NCI-H1436 treated with DMSO at 0.1 percent for 48 hours (cell line): ENCODE measurements at places on chromosomes 16 and 17.

- DNase-seq = no peak
Observed at GRCh38 chr16:49347476-49347875, 26.1 kb upstream of the C16orf78 start.

DNA sequence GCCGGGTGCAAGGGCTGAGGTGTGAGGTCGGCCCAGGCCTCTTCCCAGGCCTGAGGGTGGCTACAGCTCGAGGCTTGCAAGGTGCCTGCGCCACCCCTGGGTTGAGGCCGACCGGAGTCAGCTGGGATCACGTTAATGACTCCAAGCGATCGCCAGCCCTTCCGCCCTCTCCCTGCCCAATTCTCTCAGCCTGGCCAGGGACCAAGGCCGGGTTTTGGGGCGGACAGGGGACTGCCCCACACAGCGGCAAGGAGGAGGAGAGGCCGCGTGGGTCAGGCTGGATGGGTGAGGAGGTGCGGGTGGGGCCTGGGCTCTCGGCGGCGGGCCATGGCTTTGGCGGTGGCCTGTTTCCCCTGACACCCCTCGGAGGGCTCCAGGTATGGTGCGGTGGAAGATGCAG is 3.2 kb upstream of the WDR24 start:
- DNase-seq = no peak

- DNase-seq = no peak
Observed at GRCh38 chr16:28548306-28548802, 5.4 kb upstream of the SGF29 start.

DNA sequence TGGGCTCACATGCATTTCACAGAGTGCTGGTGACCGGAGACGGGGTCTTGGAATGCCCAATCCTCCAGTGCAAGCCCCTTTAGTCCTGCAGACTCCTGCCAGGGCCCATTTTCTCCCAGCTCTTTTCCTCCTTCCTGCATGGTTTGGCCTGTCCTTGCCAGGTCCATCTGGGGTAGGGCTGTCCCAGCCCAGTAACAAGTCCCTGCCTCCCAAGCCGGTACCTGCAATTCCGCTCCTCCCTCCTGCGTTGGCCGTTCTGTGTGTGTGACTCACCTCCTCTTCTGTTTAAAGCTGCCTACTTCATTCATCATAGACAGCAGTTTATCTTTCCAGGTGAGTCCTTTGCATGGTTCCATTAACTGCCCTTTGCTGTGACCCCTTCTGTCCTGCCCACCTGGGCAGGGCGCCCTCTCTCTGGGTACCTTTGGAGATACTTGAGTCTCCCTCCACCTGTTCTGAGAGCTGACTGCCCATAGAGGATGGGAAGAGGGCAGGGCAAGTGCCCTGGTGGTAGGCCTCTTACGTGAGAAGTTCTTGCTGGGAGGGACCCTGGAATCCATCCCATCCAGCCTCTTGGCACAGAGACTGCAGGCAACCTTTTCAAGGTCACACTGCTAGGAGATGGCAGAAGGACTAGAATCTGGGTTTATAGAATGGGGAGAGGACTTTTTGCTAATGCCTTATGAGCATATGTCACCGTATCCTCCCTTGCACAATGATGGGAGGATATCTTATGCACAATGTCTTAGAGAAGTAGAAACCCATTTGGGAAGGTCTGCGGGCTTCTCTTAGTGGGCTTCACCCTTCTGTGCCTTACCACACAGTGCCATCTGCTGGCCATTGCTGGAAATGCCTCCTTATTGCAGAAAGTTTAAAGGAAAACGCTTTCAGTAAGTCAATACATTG is 29.7 kb upstream of the LGALS9 start:
- DNase-seq = no peak

- DNase-seq = no peak
Observed at GRCh38 chr17:50018909-50019308, 23.9 kb upstream of the DLX3 start.

DNA sequence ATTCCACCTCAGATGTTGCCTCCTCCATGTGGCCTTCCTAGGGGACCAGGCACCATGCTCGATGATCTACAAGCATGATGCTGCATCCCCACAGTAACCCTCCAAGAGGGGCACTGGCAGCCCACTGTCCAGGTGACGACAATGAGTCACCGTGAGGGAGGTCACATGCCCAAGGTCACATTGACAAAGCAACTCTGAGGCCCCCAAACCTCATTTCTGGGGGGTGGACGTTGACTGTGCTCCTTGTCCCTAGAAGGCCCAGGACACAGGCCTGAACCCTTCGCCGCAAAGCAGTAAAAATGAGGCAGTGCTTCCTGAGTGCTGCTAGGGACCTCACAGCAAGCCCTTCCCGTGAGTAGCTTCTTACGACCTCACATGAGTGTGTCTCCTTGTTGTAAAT is 136.5 kb downstream of the C16orf78 start:
- no peak for DNase-seq

DNA sequence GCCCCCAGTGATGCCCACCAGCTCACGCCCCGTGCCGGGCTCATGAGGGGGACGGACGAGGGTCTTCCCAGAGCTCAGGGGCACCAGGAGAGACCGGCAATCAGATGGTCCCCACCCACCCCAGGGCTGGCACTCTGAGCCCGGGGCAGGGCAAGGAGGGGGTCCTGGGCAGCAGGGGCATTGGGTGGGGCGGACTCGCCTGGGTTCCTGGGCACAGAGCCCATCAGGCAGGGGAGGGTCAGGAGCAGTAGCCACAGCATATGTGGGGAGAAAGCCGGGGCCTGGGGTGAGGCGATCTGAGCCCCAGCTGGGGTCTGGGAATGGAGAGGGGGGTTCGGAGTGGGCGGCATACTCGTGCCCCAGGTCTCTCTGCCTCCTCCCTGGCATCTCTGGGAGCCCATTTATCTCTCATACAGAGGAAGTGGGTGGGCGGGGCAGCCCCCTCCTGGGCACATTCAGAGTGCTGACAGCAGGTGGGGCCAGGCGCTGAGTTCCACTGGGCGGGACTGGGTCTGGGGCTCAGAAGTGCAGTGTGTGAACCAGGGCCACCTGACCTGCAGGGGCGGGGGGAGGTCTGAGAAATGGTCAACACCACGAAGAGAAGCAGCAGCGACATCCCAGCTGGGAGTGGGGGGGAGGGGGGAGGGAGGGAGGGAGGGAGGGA is 20.5 kb upstream of the UBE2I start:
- no peak for DNase-seq

GRCh38 chr16:67884-68789 is 4.3 kb downstream of the RHBDF1 start:
- no peak for DNase-seq

DNA sequence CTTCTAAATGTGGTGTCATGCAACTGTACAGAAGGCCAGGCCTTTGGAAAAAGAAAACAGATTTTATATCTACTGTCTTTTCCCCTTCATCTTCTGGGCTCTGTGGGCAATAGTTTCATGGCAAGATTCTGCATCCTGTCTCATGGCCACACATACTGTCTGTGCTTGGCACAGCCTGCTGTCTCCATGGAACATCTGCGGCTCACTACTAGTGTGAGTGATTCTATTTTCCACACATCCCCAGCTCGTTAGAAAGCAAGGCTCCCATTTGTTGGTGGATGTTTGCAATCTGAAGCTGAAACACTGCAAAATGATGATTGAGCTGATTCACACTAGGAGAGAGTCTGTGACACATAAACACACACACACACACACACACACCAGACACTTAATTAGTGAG is 32.4 kb downstream of the CACNG3 start:
- no peak for DNase-seq

DNA sequence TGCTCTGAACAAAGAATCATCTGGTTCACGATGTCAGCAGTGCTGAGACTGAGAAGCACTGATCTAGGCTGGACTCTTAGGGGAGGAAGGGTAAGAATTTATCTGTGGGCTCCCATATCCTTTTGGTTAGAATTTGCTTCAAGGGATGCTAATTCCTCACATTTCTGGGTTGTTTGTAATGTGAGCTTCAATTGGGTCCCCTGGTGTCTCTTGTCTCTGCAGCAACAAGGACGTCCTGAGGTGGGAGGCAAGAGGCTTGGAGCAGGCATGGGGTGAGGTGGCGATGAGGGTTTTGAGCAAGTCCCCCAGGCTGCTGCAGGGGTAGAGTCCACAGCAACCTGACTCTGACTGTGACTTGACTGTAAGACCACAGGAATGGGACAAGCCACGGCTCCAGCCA is 213.8 kb upstream of the NLRP1 start:
- DNase-seq = no peak

DNA sequence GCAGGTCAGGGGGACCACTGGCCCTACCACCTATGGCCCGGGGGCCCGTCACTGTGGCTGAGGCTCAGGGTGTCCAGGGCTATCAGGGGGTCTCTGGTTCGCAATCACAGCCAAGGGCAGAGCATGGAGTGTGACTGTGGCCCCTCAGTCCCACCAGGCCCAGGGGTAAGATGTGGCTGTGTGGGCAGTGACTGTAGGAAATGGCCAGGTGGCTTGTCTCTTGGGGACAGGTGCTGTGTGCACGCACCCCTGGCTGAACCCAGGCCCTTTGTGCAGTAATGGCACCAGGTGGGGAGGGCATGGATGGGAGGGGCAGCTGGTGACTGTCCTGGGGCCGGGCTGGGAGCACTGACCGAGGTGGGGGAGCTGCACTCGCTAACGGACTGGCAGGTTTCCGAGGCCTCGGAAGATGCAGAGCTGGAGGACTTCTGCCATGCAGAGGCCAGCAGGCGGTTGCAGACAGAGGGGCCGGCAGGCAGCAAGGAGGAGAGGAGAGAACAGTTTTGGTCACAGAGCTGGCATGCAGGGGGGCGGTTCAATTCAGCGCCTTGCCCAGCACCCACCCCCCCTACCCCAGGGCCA is 18.8 kb downstream of the IL34 start:
- no peak for DNase-seq

DNA sequence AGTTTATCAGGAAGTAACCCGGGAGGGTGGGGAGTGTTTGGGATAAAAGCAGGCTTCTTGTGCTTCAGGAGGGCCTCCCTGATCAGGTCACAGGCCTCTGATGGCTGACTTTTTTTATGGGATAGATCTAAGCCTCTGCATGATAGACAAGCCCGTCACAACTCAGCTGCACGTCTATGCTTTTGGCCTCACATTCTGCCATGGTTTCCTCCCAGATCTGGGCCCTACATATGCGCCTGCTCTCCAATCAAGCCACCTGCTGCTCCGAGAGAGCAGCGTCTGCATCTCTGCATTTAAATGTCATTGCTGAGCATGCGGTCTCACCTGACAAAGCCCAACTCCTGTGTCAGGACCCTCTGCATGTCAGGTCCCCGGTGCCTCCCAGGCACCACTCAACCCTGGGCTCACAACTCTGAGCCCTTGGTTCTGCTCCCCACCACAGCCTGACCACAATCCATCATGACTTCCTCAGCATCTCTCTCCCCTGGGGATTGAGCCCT is 45.3 kb upstream of the SREBF1 start:
- no peak for DNase-seq

DNA sequence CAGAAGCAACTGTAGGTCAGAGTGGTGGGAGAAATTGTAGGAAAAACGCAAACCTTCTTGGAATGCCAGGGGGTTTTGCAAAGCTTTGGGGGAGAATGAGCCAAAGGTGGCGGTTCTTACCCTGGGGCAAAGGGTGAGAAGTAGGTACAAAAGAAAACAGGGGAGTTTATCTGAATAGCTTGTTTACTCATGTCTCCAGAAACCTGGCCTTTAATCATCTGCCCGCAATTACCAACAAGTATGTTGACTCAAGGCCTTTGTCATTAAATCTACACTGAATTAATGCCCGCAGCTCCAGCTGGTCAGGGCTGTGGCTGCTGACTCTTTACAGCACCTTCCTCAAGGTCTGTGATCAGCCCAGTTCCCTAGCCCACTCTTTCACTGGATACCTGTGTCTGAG is 320.1 kb downstream of the CBLN1 start:
- DNase-seq = no peak

DNA sequence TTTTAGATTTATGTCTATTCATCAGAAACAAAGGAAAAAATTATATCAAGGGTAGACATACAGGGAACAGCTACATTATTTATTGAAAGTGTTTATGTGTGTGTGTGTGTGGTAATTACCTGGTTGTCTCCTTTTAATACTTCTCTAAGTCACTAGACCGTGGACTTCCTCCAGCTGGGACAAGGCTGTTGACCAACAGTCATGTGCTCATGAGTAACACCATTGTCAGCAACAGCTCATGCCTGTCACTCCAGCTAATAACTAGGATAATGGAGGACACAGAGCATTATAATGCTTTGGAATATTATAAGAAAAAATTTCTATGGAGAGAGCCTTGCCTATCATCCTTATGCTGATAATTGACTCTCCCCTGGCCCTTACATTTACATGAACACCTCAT is 125.3 kb upstream of the SALL1 start:
- no peak for DNase-seq

GRCh38 chr16:86876499-86876898 is 298.1 kb downstream of the FOXL1 start:
- DNase-seq = no peak

- DNase-seq = no peak
Observed at GRCh38 chr16:66131156-66131807, 235.2 kb upstream of the CDH5 start.

DNA sequence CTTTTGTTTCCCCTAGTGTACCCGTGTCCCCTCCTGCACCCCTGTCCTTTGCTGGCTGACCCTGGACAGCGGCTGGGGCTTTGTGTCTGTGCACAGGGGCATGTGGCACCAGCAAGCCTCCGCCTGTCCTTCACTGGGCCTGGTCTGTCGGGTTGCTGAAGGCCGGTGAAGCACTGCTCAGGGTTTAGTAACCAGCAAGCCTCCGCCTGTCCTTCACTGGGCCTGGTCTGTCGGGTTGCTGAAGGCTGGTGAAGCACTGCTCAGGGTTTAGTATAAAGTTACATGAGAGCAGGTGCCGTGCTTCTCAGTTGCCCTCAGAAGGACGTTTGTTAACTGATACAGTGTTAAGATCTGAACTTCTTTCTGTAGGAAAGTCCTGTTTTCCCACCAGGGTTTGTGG is 33.8 kb downstream of the DEF8 start:
- no peak for DNase-seq

DNA sequence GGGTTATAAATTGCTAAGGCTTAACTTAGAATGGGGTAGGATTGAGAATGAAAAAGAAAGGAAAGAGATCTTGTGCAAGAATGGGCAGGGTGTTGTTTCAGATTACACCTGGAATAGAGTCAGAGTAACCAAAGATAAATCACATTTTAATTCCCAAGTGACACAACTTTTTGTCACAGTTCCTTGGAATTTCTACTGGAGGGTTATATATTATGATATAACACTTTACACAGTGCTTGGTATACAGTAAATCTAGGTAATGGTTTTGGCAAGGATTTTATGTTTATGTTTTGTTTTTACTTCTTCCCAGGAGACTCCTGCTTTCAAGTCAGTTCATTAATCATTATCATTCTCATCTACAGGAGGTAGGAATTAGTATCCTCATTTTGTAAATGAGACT is 115.7 kb upstream of the KCNJ16 start:
- DNase-seq = no peak

- DNase-seq = peak; percentile 42
Observed at GRCh38 chr17:50056217-50056960, 479 bp downstream of the ITGA3 start.
